T-helper 22 cell (primary cell): ENCODE measurements at places on chromosomes 12 and 14.

GRCh38 chr12:97194546-97194945 lies 268.1 kb upstream of the RMST start:
- no peak for DNase-seq

DNA sequence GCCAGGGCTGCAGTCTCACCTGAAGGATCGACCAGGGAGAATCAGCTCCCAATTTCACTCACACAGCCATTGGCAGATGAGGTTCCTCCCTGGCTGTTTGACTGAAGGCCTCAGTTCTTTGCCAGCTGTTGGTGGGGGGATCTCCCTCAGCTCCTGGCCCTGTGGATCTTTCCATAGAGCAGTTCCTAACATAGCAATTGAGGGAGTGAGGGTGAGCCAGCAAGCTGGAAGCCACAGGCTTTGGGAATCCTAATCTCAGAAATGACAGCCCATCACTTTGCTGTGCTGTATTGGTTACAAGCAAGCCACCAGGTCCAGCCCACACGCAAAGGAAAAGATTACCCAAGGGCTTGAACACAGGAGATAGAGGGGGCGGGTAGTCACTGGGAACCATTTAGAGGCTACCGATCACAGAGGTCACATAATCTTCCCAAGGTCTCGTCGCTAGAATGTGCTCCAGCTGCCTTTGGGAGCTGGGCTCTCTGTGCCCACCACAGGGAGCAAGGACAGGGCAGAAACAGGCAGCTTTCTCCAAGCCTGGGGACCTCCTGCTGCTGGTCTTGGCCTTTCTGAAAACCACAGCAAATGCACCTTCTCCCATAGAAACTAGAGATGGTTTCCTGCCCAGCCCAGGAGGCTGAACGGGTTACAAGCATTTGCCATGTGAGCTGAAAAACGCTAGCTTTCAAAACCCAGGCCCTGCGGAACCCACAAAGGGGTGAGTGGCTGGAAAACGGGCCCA lies 4.6 kb upstream of the OTUB2 start:
- DNase-seq, result no peak

GRCh38 chr12:38508246-38508645 lies 191.7 kb downstream of the ALG10B start:
- DNase-seq, result no peak

GRCh38 chr12:112756918-112757317 lies 34.6 kb upstream of the RPH3A start:
- DNase-seq, result no peak

- no peak for DNase-seq
Measured at GRCh38 chr12:66418908-66419307, 116.6 kb downstream of the HELB start.

GRCh38 chr14:69537900-69538299 lies 36.8 kb downstream of the CCDC177 start:
- DNase-seq, result no peak
